ENCODE measurements at places on chromosomes 5 and 9.

- no peak for DNase-seq
These were observed 64.9 kb downstream of the ZNF618 start for GRCh38 chr9:113941056-113941455.

- DNase-seq, result no peak
These were observed 25.7 kb upstream of the FAM81B start for GRCh38 chr5:95365302-95366095.

DNA sequence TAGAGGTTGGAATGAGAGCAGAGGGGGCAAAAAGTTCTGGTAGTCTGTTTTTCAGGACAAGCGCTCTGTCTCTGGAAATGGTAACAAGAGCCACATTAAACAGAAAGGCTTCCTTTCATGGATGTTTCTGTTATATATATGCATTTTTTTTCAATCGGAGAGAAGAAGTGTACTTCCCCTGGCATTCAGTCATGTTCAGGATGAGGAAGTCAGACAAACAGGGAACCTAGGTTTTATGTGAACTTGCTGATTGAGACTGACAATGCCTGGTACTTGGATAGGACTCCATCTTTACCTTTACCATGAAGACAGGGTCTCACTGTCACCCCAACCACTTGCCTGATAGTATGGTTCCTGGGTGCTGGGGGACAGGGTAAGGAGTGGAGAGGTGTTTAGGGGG is 30.1 kb upstream of the ZBED3 start:
- DNase-seq, result no peak

DNA sequence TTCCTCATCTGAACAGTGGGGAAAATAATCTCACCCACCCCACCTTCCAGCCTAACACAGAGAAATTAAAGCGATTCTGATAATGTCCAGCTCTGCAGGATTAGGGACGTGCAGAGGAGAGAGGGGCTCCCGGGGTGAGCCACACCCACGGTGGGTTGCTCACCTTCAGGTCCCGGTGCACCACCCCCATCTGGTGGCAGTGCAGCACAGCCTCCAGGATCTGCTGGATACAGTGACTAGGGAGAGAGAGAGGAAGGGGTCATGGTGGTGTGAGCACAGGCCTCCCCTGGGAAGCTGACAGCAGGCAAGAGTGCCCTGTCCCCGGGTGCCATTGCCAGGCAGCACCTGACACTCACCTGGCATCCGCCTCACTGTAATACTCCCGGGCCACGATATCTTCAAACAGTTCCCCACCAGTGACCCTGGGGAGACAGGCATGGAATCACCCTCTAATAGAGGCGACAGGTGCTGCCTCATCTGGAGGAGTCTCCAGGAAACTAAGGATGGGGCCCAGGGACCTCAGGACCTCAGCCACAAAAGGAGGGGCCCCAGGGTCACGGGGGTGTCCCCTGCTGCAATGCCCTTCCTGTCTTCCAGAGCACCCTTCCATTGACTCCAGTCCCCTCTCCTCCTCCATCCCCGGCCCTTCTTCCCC is 33.0 kb downstream of the CAMK2A start:
- DNase-seq, result no peak

DNA sequence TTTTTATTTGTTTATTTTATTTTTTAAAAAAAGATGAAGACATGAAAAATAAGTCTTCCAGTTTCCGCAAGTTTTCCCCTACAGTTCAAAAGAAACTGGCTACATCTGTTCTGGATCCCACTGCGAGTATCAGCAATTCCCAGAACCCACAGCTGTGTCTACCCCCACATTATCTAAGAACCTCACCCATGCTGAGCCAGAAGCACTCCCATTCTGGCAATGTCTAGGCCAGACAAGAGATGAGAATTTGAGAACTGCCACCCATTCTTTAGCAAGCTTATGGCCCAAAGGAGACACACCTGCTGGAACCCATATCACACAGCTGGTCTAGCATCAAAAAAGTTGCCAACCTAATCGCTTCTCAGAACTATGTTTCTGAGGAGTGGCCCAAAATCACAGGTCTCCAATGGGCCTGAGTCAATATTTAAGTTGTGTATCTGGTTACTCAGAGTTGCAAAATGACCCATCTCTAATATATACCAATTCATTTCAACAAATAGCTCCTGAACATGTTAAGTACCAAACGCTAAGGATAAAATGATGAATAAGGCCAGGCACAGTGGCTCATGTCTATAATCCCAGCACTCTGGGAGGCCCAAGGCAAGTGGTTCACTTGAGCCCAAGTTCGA is 27.1 kb downstream of the MTMR12 start:
- DNase-seq, result no peak

GRCh38 chr5:119656023-119656422 is 26.7 kb downstream of the FAM170A start:
- DNase-seq, result no peak

DNA sequence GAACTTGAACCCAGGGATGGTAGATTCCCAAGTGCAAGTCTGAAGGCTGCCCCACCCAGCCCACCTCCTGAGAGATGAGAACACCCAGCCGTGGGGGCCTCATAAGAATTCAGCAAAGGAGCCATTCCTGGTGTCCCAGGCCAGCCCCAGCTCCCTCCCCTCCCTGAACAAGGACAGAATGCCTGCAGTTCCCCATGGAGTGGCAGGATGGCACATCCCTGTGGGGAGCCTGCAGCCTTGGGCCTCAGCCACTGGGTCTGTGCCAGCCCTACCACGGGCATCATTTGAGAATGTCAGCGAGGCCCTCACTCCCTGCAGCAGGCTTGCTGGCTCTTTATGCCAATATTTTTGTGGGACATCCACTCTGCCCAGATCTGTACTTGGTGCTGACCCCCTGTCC is 36.2 kb upstream of the RAPGEF1 start:
- DNase-seq, result no peak

- DNase-seq, result no peak
These were observed 176.1 kb downstream of the PCSK1 start for GRCh38 chr5:96256795-96257470.

DNA sequence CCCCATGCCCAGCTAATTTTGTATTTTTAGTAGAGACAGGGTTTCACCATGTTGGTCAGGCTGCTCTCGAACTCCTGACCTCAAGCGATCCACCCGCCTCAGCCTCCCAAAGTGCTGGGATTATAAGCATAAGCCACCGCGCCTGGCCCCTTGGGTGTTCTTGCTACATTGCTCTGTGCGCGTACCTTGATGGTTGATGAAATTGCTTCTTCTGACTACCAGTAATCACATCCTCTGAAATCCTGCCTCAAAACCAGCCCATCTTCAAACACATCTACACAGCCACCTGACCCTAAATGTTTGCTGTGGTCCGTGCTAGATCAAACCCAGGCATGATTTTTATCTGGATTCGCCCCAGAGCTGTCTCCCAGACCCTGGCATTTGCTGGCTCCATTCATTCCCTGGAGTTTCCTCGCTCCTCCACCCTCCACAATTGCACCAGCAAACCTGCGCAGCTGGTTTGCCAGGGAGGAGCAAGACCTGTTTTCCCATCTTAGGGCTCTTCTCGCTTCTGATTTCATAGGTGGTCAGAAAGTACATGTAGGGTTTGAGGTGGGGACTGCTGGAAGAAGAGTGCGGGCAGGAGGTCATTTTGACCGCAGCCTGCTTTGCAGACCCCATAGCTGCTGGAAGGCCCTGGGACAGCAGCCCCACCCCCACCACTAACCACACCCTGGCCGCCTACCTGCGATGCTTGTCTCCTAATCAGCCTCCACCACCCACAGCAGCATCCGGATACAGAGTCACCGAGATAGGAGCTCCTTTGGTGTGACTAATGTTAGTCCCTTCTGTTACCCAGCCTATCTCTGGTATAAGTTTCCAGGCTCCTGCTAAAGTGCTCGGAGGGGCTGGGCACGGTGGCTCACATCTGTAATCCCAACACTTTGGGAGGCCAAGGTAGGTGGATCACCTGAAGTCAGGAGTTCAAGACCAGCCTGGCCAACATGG is 22.7 kb downstream of the SWI5 start:
- no peak for DNase-seq

DNA sequence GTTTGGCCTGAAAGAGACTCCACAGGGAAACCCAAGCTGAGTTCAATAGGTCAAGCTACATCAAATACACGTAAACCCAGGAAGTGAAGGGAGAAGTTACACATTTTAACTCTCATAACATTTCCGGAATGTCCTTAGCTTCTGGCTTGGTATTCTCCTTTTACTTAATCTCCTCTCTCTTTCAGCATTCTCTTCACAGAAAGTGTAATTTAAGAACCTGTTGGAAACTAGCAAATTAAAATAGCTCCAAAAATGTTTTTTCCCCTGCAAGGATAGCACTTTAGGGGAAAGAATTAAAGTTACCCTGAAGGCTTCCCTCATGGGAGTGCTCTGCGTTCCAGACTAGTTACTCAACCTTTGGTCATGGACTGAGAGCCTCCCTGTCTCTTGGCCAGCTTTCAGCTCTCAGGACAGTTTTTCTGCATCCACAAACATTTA is 292.7 kb upstream of the TARS1 start:
- DNase-seq, result no peak

- no peak for DNase-seq
These were observed 27.0 kb downstream of the TGFBI start for GRCh38 chr5:136055612-136056309.

DNA sequence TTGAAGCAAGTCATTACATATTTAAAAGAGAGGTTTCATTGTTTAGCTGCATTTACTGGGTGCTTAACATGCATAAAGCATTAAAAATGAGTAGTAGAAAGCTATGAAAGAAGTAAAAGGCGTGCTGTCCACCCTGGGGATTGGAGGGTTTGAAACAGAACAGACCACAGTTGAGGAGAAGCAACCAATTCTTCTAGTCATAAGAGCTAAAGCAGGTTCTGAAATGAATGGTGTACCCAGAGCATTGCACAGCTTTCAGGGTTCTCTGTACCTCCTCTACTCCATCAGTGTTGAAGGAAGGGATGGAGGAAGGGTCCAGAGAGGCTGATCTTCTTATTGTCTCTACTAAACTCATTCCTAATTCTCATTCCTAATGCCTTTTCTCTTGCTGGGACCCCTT is 68.9 kb downstream of the SH3RF2 start:
- no peak for DNase-seq

- no peak for DNase-seq
These were observed 3.7 kb downstream of the ACTL7B start for GRCh38 chr9:108852079-108852478.

DNA sequence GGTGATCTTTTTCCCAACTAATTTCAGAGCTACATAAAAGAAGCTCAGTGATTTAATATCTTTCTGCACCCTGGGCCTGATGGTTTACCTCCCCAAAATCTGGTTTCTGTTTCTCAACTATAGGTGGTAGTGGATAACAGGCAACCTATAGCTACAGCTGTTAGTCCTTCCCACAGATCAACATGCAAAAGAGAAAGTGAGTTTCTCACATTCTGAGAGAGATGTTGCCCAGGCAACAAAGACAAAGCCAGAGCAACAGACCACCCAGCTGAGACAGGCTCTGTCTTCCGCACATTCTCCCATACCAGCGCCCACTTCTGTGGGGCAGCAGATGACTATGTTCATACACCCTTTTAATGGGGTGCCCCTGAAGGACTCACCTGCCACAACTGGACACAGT is 40.7 kb upstream of the PPP2R2B start:
- DNase-seq, result no peak

GRCh38 chr5:126755593-126755992 is 21.3 kb upstream of the LMNB1 start:
- no peak for DNase-seq

DNA sequence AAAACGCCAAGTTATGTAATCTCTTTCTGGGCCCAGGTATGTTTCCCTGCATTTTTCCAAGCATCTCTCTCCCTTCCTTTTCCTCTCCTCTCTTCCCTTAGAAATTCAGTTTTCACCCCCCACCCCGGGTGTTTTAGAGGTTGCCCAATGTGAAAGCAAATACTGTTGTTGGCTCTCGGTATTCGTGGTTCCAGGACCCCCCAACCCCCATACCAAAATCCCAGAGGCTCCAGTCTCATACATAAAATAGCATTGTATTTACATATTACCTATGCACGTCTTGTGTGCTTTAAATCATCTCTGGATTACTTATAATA is 48.8 kb downstream of the ACER2 start:
- no peak for DNase-seq

DNA sequence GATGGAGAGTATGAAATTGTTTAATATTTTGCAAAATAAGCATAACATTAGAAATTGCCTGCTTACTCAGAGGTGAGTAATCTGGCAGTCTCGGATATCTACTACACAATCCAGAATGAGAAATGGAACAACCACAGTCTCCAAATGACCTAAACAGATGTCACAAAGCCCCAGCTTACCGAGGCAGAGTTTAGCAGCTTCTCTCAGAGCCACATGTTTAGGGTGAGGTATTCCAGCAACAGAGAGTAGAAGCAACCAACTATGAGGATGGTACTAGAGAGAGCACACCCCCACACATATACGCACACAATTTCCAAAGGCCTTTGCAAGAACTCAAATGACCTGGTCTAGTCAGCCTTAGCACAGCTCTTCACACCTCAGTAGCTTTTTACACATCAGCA is 122.7 kb upstream of the LPAR1 start:
- DNase-seq, result no peak

- no peak for DNase-seq
These were observed 454.5 kb downstream of the HINT1 start for GRCh38 chr5:130710596-130710995.

DNA sequence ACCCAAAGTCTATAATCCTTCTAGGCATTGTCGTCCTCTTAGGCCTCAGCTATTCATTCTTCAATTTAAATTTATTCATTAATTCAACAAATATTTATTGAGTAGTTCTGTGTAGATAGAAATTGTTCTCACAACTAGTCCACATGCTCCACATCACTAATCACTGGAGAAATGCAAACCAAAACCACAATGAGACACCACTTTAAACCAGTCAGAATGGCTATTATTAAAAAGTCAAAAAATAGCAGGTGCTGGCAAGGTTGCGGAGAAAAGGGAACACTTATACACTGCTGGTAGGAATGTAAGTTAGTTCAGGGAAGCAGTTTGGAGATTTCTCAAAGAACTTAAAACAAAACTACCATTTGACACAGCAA is 51.1 kb upstream of the TNFSF15 start:
- DNase-seq, result no peak

DNA sequence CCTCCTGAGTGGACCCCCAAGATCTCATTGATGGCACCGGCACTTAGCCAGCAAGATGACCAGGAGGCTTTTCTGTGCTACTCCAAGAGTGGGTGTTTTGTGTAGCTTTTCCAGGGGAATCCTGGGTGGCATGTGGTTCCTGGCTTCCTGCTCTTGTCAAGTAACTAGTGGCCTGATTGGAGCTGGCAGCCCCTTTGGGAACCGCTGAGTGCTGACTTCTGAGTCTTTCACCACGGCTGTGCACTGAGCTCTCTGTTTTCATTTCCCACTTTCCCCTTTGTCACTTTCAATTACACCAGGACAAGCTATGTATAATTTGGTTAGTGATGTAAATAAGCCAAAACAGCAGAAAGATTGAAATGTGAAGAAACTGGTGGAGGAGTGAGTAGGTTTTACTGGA is 255.4 kb downstream of the GOLPH3 start:
- no peak for DNase-seq
